ENCODE measurements at places on chromosomes 2 and 18. TPM values are rescaled to one million over a fixed set of nuclear protein-coding genes. Genes with fewer than 3 reads are reported as not detected.
A peak's percentile ranks its signal among the peaks of the same experiment; 100 is the strongest.

DNAJC27 gene
- total RNA-seq, result 4.7 TPM

PRKAG3 gene
- not detected for total RNA-seq

GAL3ST2 gene
- not detected for total RNA-seq

SKOR2 gene
- not detected for total RNA-seq

MPP4 gene
- total RNA-seq, result not detected

SANBR gene
- total RNA-seq, result 3.7 TPM

SIX3 gene
- total RNA-seq, result not detected

MAP2 gene
- total RNA-seq, result not detected

SLC5A7 gene
- total RNA-seq, result not detected

ANTXR1 gene
- total RNA-seq, result 0.27 TPM

CD207 gene
- total RNA-seq, result not detected

VIT gene
- total RNA-seq, result not detected

DNA sequence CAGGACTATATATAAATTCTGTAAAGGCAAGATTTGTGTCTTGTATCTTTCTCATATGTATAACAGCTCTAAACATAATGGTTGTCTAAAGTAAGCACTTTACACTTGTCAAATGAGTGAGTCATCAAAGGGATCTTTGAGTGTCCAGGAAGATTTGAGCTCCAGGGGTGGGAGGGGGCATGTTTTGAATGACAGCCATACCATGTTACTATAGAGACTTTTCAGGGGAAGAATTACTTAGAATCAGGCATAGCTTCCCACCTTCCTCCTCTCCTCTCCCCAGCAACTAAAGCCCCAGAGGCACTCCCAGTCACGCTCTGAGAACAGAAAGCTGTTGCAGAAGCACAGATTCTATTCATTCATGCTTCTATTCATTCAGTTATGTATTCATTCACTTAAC, 65.8 kb upstream of the ALK start:
- H3K27me3 ChIP-seq, result peaks cover 3% of the 10 kb centered on the region
- H3K27ac ChIP-seq, result no peak overlapping the region
- H3K4me3 ChIP-seq, result no peak overlapping the region
- no peak for DNase-seq

DNA sequence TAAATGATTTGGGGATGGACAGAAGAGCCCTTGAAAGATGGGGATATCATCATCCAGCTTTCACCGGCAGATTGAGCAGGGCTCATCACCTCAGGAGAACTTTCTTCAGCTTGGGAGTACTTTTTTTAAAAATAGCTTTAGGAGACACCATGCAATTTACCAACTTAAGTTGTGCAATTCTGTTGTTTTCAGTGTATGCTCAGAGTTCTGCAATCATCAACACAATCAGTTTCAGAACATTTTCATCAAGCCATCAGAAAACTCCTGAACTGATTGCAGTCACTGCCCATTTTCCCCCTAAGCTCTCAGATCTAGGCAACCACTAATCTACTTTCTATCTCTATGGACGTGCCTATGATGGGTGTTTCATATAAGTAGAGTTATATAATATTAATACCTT, 117.7 kb downstream of the CRIM1 start:
- H3K4me3 ChIP-seq, result no peak overlapping the region
- H3K4me1 ChIP-seq, result no peaks in the 10 kb centered on the region
- H3K27ac ChIP-seq, result no peak overlapping the region

DNA sequence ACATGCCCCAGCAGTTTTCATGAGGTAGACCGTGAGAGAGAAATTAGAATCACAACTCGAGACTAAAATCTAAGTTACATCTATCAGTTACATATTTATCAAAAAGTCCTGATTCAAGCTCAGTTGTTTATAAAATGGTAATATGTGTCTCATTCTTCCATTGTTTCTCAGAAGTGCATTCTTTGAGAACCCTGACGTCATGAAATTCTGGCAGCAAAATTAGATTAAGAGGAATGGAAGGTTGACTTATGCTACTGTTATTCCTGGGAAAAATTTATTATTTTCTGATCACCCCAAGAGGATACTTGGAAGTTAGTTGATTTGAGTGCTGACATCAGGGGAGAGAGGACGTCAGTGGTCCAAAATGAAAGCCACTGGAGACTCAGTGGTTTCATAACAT, 1864.8 kb upstream of the LRRTM1 start:
- H3K4me1 ChIP-seq, result no peaks in the 10 kb centered on the region
- DNase-seq, result no peak
- no peak overlapping the region for H3K27ac ChIP-seq
- H3K36me3 ChIP-seq, result no peaks in the 10 kb centered on the region
- H3K4me3 ChIP-seq, result no peak overlapping the region

DNA sequence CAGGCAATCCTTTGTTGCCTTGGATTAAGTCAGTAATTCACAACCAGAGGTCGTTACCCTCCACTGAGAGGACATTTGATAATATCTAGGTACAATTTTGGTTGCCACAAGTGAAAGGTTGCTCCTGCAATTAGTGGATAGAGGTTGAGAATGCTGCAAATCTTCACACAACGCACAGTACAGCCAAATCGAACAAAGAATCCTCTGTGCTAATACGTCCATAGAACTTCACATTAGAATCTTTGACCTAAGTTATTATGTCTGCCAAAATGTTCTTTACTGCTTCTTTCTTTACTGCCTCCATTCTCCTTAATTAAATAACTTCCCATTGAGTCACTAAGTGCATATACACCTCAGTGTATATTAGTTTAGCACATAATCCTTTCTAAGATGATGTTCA, 879.5 kb downstream of the TRIB2 start:
- H3K27ac ChIP-seq, result no peak overlapping the region
- no peaks in the 10 kb centered on the region for H3K4me1 ChIP-seq
- no peak overlapping the region for H3K4me3 ChIP-seq
- no peaks in the 10 kb centered on the region for H3K36me3 ChIP-seq
- no peak for DNase-seq
- no peaks in the 10 kb centered on the region for H3K27me3 ChIP-seq

- H3K27me3 ChIP-seq, result no peaks in the 10 kb centered on the region
- H3K27ac ChIP-seq, result no peak overlapping the region
- no peaks in the 10 kb centered on the region for H3K4me1 ChIP-seq
- no peak overlapping the region for H3K4me3 ChIP-seq
Observed at GRCh38 chr2:126784621-126785020, 114.1 kb upstream of the TEX51 start.

DNA sequence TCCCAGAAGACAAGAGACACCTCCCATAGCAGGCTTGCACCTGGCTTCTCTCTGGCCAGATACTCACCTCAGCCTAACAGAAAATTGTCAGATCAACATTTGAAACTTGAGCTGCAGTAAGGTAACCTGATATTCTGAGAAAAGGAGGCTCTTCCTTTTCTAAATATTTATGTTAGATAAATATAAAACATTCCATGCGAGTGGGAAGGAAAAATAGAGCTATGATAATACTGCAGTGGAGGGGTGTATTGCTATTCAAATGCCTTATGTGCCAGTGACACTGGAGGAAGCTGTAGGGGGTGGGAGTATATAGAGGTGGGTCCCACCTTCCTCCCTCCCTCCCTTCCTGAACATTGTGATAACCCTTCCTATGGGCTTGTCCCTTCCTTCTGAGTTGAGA, 515.5 kb upstream of the CHAC2 start:
- DNase-seq, result no peak
- no peaks in the 10 kb centered on the region for H3K36me3 ChIP-seq
- H3K27me3 ChIP-seq, result no peaks in the 10 kb centered on the region
- H3K4me3 ChIP-seq, result no peak overlapping the region
- H3K4me1 ChIP-seq, result no peaks in the 10 kb centered on the region
- H3K27ac ChIP-seq, result no peak overlapping the region

GRCh38 chr2:66522611-66523376, 87.9 kb downstream of the MEIS1 start:
- no peak overlapping the region for H3K27ac ChIP-seq
- DNase-seq, result no peak
- no peak overlapping the region for H3K4me3 ChIP-seq

DNA sequence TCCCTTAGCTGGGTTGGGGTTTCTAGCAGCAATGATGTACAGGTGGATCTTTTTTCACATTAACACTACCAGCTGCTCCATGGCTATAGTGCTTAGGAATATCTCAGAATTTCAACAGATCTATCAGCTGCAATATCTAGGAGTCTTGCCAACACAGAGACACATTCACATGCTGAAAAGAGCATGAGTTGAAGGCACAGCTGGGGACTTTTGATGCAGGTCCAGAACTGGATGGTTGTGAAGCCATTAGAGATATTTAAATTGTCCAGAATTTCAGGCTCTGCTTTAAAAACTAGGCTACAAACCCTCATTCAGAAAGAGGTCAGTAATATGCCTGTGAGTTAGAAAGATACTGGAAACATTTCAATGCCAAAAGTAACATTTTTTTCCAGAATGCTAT, 122.2 kb upstream of the CCDC195 start:
- H3K27me3 ChIP-seq, result no peaks in the 10 kb centered on the region
- no peak for DNase-seq
- no peak overlapping the region for H3K27ac ChIP-seq
- H3K4me3 ChIP-seq, result no peak overlapping the region

- H3K4me3 ChIP-seq, result peak overlapping the region; percentile 95
- no peaks in the 10 kb centered on the region for H3K36me3 ChIP-seq
- H3K27me3 ChIP-seq, result no peaks in the 10 kb centered on the region
- DNase-seq, result no peak
Observed at GRCh38 chr18:36829362-36830157, 633 bp downstream of the KIAA1328 start.

- no peak overlapping the region for H3K4me3 ChIP-seq
- peaks cover 98% of the 10 kb centered on the region for H3K4me1 ChIP-seq
- no peaks in the 10 kb centered on the region for H3K27me3 ChIP-seq
- H3K27ac ChIP-seq, result no peak overlapping the region
- no peak for DNase-seq
- H3K36me3 ChIP-seq, result peaks cover 7% of the 10 kb centered on the region
Observed at GRCh38 chr2:105780606-105781005, 35.9 kb downstream of the NCK2 start.

DNA sequence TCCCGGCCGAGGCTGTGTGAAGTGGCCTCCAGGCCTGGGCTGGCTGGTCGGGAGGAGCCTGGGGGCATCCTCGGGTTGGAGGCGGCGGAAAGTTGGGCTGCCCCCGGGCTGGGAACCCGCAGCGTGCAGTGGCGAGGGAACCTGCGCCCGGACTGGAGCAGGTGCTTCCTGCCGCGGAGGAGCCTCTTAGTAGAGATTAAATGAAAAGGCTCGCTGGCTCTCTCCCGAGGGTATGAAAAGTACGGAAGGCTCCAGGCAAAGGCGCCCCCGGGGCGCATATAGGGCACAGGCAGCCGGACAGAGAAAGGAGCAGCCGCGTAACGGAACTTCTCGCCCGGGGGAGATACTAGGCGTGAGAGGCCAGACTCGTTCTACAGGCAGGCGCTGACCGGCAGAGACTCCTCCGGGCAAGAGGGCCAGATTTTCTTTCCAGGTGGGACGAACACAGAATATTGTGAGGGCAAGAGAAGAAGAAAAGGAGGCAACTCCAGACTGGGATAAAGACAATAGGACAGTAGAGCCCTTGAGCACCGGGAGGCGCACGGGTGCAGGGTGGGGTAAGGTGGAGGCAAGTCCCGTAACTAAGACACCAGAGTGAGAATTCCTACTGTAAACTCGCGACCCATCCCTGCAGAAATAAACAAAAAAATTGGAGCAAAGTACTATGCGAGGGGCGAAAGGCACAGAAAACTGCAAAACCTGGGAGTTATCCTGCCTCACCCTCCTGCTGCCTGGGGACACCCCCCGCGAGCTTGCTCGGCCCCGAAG, 816 bp downstream of the CDH2 start:
- H3K27me3 ChIP-seq, result peaks cover 3% of the 10 kb centered on the region
- no peak overlapping the region for H3K4me3 ChIP-seq
- no peaks in the 10 kb centered on the region for H3K4me1 ChIP-seq
- no peaks in the 10 kb centered on the region for H3K36me3 ChIP-seq
- H3K27ac ChIP-seq, result no peak overlapping the region

DNA sequence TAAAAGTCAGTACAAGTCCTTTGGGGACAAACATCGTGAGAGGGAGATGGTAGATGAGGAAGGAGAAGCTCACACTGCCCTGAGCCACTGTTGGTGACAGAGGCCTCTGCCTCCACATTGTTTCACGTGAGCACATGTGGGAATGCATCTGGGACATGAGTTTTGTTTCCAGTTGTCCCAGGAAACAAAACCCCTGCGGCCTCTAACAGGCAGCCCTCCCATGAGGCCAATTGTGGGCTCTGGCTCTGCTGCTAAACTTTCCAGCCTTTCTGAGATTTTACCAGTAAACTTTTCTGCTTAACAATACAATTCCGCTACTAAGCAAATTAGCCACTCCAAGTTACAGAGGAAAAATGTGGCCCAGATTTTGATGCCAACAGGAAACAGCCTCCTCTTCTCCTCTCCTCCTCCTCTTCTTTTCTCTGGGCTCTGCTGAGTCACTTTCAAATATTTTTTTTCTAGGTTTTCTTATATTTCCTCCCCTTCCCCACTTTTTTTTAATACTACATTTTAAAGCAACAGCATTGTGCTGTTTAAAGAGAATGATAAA, 23.4 kb upstream of the LRRC30 start:
- H3K4me3 ChIP-seq, result no peak overlapping the region
- DNase-seq, result no peak
- no peak overlapping the region for H3K27ac ChIP-seq
- H3K36me3 ChIP-seq, result no peaks in the 10 kb centered on the region

DNA sequence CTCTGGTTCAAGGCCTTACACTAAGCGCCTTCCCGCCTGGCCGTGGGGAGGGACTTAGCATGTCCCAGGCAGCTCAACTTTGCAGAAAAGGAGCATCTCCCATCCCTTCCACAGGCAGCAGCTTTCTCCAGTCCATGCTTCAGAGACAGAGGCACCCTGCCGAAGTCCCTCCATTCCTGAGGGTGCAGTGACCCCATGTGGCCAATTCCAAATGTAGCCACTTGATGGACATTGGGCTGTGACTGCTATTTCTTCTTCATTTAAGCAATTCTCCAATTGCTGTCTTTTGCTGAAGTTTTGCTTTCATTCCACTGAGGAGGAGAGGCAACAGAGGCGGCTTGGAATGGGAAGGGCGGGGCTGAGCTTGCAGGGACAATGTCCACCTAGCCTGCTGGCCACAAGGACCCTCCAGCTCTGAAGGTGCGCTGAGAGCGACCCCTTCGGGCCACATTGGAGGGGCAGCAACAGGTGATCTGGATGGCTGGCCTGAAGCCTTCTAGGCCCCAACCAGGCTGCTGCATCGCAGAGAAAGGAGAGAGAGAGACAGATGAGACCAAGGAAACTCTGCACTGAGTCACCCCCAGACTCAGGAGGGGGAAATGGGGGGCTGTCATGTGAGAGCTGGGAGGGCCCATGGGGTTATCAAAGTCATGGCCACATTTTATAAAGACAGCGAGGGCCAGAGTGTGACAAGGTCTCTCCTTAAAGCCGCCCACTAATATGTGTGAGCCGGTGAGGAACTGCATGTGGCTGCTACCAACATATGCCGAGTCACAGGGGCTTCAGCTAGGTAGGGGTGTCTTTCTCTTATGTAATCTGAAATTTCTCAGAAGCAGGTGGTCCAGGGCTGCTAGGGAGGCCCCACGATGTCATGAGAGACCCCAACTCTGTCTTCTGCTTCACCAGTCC, 61.3 kb downstream of the LONRF2 start:
- no peaks in the 10 kb centered on the region for H3K27me3 ChIP-seq
- no peak for DNase-seq
- H3K36me3 ChIP-seq, result no peaks in the 10 kb centered on the region
- H3K27ac ChIP-seq, result no peak overlapping the region
- no peaks in the 10 kb centered on the region for H3K4me1 ChIP-seq
